Prostate gland (tissue), 2 donors: ENCODE measurements at places on chromosomes 6 and 20.

DNA sequence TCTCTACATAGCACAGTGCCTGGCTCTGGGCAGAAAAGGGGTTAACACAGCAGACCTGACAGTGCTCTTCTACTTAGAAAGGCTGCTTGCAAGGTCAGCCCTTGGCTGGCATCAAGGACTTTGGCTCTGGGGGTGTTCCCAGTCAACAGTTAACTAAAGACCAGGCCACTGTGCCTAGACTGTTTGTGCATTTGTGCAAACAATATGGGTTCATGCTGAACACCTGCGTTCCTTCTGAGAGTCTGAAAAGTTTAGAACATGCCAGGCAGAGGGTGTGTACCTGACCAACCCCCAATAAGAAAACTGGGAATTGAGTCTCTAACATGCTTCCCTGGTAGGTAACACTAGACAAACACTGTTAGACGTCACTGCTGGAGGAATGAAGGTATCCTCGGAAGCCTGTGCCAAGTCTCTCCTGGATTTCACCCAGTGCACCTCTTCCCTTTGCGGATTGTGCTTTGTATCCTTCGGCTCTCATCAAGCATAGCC, 110.7 kb downstream of the PDE10A start:
- DNase-seq: peak; percentile 77

DNA sequence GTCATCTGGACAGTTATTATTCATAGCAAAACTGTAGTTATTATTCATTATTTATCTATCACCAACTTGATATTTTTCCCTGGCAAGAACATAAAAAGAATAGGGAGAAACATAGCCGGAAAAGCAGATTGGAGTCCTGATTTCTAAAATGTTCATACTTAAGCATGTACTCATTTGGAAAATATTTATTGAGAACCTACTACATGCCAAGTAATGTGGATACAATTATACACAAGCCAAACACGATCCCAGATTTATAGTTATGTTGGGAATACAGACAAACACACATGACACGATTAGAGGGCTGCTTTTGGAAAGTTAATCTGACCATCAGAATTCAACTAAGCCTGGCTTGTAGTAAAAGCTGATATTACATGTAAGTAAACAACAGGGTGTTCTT, 30.7 kb downstream of the ARHGAP18 start:
- DNase-seq: no peak

- no peak for DNase-seq
Measured at GRCh38 chr20:50885781-50886180, 45.5 kb downstream of the ADNP start.

DNA sequence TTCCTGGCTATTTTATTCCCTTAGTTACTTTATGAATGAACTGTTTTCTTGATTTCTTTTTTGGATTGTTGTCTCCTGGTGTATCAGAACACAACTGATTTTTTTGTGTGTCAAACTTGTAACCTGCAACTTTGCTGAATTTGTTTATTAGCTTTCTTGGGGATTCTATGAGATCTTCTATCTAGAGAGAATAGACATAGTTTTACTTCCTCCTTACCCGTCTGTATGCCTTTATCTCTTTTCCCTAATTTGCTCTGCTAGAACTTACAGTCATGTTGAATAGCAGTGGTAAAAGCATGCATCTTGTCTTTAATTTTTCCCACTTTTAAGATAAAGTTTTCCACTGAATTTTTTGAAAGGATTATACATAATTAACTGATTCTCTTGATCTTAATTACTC, 13.2 kb downstream of the RNF146 start:
- no peak for DNase-seq

- DNase-seq: no peak
Measured at GRCh38 chr6:47718571-47718970, 20.2 kb downstream of the ADGRF4 start.

DNA sequence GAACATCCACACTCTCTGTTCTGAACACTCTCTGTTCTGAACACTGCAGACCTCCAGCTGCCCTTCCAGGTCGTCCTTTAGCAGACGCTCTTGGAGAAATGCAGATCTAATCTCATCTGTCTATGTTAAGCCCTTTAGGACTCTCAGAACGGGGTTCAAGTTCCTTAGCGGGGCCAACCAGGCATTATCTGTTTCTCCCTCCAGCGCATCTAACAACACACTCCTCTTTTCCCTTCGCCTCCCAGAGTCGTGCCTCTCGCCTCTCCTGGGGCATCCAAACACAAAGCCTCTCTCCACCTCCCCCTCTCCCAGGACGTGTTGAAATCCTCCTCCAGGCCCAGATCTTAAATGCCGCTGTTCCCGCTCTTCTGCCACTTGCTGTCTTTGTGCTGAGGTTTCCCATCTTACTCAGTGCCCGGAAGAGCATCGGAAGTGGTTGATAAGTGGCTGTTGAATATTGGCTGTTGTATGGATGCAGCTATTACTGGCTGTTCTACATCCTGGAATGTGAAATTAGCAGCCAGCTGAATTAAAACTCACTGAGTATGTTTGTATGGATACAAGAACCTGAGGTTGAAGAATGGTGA, 108.4 kb upstream of the GGTLC1 start:
- DNase-seq: no peak

DNA sequence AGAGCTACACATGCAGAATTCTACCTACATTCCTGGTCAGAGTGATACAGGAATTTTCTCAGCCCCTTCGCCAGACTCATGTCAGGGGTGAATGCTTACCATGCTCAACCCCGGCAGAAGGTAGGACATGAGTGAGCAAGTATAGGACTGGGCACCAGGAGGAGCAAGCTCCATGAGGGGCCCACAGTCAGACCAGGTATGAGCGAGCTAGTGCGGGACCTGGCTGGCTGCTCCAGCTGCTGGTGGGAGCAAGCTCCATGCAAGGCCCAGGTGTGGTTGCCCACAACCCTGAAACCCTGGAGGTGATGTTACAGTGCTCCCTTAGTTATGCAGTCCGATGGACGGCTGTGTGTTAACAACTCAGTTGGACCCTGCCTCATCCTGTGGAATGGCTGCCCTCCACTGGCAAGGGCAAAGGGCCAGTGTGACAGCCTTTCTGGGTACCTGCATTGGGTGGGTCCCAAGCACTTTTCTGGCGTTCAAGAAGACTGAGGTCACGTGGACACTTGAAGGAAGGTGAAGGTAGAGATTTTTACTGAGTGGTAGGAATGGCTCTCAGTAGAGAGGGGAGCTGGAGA, 503.5 kb upstream of the CITED2 start:
- DNase-seq: no peak

GRCh38 chr20:991850-992249, 10.3 kb downstream of the RSPO4 start:
- DNase-seq: no peak

GRCh38 chr6:149212892-149213801, 104.4 kb upstream of the TAB2 start:
- no peak for DNase-seq

DNA sequence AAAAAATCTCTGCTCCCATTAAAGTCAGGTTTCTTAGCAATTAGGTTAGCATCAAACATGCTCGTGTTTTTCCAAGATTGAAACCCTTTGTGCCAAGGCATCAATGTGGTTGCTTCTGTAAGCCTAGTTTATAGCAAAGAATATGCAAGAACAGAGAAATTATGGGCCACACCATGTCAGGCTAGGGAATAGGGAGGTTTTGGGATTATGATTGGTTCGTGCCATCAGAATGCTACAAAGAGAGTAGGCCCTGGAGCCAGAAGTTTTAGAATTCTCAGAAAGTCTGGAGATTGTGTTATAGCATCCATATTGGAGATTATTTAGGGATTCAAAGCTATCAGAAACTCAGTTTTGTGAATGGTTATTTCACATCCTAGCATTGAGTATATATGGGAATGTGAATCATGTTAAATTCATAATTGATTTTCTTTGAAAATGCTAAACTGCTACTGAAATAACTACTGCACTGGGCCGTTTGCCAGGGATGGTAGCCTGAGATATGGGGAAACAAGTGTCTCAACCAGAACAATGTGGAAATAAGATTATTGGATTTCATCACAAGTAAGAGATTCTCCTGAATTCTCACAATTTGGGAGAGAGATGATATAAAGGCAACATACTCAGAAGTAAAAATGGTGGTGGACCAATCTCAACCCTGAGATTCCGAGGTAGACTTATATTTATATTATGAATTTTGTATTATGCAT, 45.3 kb downstream of the ZNF292 start:
- DNase-seq: no peak

- no peak for DNase-seq
Measured at GRCh38 chr6:109393886-109394281, 11.6 kb upstream of the CD164 start.

- no peak for DNase-seq
Measured at GRCh38 chr6:98835149-98836024, 1.0 kb downstream of the POU3F2 start.

DNA sequence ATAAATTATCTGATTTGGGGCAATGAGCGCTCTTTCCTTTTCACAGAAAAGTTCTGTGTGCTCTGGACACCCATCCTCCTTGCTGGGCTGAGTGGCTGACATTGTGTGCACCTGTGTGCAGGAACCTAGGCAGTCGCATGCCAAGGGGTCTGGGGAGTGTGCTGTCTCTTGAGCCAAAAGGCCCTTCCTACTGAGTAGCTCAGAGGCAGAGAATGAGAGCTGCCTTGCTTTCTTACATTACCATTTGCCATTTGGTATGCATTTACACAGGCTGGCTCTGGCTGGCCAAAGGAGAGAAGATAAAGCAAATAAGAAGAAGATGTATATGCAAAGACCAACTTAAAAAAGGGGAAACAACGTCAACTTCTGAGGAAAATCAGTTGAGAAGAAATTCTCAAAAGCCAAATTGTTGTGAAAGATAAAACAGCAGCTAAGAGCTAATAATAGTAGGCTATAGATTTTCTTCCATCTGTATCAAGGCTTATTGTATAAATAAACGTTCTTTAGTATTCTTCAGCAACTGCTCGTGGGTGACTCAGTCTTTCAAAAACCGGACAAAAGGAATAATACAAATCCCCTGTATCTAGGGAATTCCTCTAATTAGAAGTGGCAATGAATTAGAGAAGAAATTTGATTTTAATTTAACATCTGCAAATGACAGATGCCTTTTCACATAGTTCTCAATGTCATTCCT, 121.9 kb downstream of the INSM1 start:
- DNase-seq: no peak

- peak; percentile 55 for DNase-seq
Measured at GRCh38 chr20:56348305-56348693, 10.5 kb upstream of the FAM210B start.

DNA sequence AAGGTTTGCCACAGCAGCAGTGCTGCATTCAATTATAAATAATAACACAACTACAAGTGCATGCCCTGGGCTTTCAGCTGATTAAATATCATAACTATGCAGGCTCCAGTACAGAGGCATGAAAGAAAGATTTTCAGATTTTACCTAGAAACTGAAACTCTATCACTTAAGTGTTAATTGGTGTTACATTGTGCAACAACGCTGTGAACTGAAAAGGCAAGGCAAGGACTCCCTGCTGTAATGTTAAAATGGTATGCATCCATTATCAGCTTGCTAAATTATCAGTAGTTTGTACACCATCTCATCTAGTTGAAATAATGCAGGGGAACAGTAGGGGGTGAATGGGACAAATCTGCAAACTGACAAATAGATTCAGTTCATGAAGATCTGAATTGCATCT, 976.7 kb upstream of the MANEA start:
- DNase-seq: no peak

- DNase-seq: no peak
Measured at GRCh38 chr6:168956141-168956838, 297.4 kb downstream of the THBS2 start.

- no peak for DNase-seq
Measured at GRCh38 chr6:37915463-37915862, 95.9 kb downstream of the ZFAND3 start.

GRCh38 chr6:24908650-24909035, 27.1 kb downstream of the RIPOR2 start:
- no peak for DNase-seq

DNA sequence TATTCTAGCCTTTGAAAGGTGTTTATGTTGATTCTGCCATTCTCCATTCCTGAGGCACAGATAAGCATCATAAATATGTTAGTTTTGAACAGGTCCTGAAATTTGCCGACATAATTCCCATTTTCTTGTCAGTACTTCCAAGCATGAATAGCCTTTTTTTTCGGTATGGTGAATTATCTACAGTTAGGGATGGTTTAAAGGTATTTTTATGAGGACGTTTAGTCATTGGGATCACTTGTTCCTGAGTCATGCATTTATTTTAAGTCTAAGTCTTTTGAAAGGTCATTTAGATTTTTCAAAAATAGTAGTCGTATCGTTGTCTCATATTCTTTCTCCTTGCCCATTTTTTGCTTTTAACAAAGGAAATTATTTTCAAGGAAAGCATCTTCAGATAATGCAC, 98.7 kb downstream of the PHACTR3 start:
- DNase-seq: no peak

- DNase-seq: peak; percentile 67
Measured at GRCh38 chr20:56974499-56975250, 291.8 kb downstream of the BMP7 start.

- DNase-seq: no peak
Measured at GRCh38 chr6:134821928-134822864, 127.7 kb downstream of the ALDH8A1 start.

GRCh38 chr6:53048431-53049195, 16.6 kb upstream of the FBXO9 start:
- DNase-seq: no peak

DNA sequence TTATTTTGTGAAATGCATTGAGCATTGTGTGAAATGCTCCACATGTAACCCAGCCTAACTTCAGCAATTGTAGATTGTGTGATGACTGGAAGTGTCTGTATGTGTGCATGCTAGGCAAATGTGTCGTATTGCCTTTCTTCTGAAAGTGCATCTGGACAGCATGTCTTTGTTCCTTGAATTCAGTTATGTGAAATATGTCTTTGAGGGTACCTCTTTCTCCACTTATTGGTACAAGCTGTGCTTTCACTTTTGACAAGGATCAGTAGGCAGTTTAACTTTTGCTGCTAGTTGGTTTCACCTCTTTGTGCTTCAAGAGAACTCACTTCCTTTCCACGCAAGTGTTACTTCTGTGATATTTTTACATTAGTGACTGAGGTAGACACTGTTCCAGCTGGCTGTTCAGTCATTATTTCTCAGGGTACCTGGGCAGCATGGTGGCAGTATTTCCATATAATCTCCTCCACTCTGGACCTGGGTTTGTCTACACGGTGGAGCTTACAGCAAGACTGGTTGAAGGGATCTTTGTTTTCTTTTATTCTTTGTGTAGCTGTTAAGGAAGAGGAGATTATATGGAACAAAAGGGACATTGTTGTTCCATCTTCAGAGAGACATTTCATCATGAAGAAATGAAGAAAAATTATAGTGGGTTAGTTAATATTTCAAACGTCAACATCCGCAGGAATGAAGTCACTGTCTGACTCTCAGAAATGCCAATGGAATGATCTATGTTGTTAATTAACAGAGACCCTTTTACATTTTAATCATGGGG, 175.4 kb downstream of the UTRN start:
- no peak for DNase-seq
